ENCODE measurements at places on chromosomes 7 and 10.

GRCh38 chr7:135729230-135729629 lies 1.2 kb upstream of the SLC13A4 start:
- no peak for DNase-seq

DNA sequence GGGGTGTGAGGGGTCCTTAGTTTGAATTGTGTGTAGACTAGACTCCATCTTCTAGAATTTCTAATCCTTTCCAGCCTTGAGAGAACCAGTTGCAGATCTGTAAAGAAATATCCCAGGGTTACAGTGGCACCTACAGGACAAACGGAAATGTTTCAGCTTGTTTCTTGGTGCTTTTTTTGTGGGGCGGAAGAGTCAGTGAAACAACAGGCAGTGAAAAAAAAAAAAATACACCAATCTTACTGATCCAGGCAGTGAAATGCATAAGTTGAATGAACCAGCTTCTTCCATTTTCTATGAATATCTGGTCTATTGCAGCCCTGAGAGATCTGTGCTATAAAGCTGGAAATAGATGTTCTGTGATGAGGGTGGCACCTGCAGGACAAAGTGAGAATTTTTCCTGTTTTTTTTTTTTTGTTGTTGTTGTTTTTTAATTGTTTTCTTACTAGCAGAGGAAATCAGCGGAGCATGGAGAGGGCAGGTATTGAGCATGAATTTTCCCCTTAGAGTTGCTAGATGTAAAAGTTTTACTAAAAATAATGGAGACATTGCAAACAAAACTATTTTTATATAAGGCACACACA lies 81.9 kb upstream of the DYNC1I1 start:
- DNase-seq = peak; percentile 75

DNA sequence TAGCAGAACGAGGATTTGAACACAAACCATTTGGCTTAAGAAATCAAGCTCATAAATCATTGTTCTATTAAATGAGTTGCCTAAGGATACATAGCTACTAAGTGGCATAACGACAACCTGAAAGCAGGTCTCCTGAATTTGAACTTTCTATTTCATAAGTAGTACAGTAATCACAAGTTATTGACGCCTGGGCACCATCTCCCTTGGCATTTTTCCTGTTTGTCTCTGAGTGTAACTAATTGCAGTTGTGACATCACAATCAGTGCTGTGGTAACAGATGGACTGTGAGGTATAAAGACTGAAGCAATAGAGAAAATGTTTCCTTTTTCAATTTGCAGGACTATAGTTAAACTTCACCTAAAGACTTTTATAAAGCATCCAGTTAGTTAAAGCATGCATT lies 6.4 kb upstream of the CSTF2T start:
- no peak for DNase-seq

DNA sequence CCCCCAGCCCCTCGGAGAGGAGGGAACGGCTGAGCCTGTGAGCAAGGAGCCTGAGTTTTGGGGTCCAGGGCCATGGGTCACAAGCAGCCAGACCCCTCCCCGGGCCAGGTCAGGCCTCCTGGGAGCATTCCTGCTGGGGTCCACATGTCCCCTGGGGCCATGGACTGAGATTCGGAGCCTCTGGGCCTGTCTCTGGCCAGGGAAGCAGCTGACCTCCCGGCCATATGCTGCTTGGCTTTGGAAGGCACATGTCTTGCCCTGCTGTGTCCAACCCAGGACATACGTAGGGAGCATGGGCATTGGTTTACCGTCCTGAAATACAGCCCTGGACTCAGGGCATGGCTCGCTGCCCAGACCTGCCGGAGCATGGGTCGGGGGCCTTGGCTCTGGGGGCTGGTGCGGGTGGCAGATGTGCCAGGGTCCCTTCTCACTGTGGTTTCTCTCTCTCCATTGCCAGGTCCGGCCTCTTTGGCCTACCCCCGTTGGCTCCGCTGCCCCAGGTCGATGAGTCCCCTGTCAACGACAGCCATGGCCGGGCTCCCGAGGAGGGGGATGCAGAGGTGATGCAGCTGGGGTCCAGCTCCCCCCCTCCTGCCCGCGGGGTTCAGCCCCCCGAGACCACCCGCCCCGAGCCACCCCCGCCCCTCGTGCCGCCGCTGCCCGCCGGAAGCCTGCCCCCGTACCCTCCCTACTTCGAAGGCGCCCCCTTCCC lies 7.3 kb downstream of the PWWP2B start:
- DNase-seq = no peak

DNA sequence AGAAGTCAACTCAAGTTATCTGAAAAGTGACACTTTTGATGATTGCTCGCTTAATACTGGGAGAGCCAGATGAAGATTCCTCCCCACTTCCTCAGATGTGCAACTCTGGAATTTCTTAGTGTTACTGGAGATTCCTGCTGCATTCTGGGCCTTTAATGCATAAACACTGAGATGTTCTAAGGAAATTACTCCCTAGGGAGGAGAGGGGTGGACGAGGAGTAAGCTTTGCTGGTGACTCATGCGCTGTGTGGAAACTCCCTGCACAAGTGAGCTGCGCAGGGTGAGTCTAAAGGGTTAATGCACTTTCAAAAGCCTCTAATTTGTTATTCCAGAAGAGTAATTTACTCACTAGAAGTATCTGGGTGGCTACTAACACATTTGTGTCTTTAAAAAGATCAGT lies 46.3 kb downstream of the EGFR start:
- DNase-seq = no peak

DNA sequence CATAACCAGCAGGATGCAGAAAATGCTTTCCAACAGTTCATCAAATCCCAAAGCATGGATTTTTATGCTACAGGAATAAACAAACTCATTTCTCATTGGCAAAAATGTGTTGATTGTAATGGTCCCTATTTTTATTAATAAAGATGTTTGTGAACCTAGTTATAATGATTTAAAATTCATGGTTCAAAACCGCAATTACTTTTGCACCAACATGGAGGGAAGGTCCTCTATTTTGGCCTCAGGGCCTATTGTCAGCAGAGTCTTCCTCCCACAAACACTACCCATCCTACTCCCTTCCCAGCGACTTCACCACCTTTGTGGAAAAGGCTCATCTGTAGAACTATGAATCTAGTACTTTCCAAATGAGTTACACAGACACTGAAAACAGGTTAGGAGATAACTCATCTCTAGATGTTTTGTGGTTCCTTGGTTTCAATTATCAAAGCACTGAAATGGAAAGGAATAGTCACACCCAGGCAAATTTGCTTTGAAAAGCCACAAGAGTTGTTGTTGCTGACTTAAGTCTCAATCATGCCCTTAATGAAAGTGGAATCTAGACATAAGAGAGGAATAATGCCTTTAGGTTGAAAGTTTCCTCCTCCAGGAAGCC lies 59.4 kb upstream of the FRMD4A start:
- no peak for DNase-seq
